ENCODE measurements at places on chromosomes 11 and 22.

GRCh38 chr11:3000032-3000961 is 8.2 kb upstream of the NAP1L4 start:
- no peak for DNase-seq

DNA sequence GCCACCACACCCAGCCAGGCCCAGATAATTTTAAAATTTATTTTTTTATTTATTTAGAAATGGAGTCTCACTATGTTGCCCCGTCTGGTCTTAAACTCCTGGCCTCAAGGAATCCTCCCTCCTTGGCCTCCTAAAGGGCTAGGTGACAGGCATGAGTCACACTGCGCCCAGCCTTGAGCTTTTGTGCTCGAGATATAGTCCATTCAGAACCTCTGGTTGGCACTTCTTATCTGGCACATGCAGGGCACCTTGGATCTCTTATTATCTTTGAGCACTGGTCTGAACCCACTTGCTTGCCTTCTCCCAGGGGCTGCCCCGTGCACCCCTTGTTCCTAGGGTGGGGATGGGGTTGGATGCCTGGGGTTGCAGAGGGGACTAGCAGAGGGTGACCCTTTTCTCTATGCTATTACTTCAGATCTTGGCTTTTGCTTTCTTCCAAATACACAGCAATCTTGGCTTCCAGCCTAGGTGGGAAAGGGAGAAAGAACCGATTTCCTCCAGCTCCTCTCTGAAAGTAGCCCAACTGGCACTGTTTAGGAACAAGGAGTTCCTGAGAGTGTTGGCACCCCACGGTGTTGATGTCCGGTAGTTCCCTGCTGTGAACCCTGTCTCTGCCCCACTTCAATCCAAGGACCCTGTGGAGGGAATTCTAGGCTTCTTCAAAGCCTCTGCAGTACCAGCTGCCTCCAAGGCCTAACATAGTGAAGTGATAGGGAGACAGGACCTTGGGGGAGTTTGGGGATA is 1.3 kb upstream of the SLC3A2 start:
- no peak for DNase-seq

DNA sequence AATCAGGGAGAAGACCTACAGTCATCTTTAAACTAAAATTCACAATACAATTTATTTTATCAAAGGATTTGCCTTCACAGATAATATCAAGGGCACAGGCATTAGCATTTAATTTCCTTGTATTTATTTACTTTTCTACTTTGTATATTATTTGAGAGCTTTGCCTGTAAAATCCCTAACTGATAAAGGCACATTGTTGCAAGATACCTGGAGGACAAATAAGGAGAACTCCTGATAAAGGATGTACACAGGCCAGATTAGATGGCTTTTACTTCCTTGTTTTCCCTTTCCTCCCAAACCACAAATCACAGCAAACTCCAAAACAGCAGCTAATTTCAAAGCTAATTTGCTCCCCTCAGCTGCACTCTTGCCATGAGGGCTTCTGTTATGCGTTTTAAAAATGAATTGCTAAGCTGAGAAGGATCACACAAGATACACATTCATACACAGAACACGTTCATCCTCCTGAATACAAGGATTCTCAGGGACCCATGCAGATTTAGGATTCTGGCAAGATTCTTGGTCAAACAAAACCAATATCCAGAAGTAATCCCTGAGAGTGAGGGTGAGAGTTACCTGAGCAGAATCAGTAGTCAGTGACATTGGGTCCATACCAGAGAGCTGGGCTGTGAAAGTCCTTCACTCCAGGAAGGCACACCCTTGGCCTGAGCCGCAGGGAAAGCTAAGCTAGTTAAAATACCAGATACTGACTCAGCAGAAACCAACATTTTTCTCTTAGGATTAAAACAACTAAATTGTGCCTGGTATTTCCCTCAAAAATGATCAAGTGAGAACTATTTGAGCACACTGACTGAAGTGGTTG is 100.3 kb upstream of the CLPB start:
- DNase-seq, result peak; percentile 22

DNA sequence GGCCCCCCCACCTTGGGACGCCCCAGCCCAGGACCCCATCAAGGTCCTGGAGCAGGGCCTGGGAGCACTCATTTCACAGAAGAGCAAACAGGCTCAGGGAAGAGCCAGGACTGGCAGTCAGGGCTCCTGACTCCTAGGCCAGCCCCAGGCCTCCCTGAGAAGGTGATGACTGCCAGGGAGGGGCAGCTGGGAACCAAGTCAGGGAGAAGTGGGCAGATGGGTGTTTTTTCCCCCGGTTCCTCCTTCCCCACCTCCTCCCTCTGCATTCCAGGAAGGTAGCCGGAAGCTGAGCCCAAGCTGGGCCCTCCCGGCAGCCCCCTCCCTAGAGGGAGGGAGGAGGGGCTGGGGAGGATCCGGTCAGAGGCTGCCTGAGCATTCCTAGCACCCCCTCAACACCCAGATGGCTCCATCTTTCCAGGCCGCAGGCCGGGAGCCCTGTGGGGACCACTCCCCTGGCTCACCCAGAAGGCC is 19.6 kb downstream of the MYRF start:
- DNase-seq, result no peak

DNA sequence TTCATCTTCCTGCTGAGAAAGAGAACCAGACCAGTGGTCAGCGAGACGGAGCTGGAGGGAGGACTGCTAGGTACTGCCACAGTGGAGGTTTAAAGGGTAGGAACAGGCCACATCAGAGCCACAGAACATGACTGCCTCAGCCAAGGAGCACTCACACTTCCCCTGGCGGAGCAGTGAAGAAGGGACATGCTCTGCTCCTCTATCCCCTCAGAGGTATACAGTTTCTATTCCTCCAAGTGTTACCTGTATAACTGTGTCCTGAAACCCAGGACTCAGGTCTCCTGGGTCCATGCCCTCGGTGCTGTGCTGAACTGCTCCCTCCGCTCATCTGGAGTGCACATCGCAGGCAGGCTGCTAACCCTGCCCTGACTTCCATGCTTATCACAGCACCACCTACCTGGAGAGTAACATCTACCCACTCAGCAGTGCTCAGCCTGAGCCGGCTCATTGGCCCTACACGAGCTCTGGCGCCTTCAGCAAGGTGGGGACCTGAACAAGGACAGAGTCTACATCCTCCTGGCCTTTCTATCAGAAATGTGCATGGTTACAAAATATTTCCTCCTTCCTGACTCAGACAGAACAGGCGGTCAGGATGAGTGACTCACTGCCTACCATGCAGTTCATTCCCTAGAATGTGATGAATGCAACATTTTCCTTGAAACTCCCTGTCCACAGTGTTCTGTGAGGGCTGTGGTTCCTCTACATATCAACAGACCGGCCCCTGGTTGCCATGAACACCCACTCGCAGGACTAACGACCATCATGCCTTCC is 52.9 kb downstream of the C11orf58 start:
- peak; percentile 93 for DNase-seq

DNA sequence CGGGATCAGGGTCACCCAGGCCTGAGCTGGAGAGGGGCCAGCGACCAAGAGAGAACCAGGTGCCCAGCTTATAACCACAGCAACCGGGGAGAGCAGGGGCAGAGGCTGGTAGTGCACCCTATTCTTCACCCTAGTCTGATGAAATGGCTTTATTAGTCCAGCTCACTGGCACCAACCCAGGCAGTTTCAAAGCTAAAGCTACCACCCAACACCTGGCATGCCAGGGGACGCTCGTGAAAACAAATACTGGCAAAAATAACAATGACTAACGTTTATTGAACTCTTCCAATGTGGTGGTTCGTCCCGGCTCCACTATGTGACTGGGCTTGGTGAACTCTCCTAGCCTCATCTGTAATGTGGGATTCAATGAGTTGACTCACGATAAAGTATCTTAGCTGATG is 30.6 kb downstream of the SCGB1A1 start:
- DNase-seq, result no peak

Data from hepatic stellate cell (primary cell).